ENCODE measurements at places on chromosomes 3 and 15.

GRCh38 chr3:172033396-172033795 is 6.0 kb upstream of the FNDC3B start:
- DNase-seq = no peak

GRCh38 chr3:183085634-183086390 is 13.5 kb downstream of the MCCC1 start:
- peak; percentile 31 for DNase-seq

DNA sequence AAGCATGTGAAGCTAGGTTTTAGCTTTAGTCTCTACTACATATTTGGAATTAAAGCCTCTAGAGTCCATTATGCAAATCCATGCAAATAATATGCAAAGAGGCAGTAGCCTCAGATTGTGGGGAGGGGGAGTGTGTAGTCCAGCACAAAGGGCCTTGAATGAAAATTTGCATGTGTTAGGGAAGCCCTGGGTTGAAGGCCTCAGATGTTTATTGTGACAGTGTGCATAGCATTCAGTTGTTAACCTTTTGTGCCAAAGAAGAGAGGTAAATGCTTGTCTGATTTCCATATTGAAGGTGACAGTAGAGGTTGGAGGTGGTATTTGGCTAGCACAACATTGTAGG is 24.5 kb upstream of the BFSP2 start:
- no peak for DNase-seq

DNA sequence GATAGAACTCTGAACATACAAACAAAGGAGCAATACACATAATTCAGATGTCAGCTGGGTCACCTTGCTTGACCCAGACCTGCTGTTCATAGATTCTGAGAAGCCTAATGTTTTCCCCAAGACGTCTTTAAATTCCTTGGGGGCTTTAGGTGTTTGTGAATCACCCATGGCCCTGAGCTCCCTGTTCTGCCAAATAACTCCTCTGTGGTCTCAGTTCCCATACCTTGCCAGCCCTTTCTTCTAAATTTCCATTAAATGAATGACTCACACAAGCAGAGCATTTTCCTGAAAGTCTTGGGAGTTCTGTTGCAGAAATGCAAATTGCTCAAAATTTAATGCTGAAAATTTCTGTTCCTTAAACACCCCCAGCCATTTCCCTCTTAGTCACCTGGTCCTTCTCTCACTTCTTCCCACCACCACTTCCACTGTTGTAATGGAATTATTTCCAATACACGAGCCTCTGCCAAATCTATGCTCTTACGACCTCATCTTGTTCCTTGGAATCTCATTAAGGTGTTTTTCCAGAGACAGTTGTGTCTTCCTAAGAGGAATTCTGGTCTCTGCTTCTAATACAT is 33.4 kb upstream of the PSMD6 start:
- no peak for DNase-seq

GRCh38 chr3:48619541-48620524 is 1.7 kb downstream of the TMEM89 start:
- no peak for DNase-seq

DNA sequence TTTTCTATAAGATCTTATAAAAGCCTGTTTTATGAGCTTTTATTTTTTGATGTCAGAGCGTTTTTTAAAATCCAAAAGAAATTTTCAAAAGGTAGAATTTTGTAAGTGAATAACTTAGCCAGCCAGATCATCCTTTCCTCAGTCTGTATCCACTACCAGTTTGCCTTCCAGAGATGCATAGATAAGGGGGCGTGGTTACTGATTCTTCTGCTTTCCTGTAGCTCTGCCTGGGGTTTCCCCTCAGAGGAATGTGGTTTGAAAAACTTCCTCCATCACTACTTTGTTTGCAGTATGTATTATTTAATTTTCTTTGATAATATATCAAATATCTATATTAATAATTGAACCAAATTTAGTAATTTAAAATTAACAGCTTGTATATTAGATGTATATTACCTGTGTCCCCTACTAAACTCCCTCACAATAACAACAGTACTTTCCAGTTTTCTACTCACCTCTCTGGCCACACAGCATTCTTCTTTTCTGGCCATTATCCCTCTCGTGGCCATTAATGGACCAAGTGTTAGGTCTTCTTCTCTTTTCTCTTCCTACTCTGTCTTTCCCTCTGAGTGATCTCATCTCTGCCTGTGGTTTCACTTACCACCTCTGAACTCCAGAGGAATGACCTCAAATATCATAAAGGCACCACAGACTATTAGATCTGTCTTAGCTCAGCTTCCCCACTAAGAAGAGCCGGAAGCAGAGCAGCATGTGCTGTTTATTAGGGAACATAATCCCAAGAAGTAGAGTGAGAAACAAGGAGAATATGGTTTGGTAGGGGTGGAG is 239.7 kb downstream of the UBE2E2 start:
- DNase-seq = no peak

- DNase-seq = no peak
These were observed 50.9 kb downstream of the DPH6 start for GRCh38 chr15:35495080-35495479.

DNA sequence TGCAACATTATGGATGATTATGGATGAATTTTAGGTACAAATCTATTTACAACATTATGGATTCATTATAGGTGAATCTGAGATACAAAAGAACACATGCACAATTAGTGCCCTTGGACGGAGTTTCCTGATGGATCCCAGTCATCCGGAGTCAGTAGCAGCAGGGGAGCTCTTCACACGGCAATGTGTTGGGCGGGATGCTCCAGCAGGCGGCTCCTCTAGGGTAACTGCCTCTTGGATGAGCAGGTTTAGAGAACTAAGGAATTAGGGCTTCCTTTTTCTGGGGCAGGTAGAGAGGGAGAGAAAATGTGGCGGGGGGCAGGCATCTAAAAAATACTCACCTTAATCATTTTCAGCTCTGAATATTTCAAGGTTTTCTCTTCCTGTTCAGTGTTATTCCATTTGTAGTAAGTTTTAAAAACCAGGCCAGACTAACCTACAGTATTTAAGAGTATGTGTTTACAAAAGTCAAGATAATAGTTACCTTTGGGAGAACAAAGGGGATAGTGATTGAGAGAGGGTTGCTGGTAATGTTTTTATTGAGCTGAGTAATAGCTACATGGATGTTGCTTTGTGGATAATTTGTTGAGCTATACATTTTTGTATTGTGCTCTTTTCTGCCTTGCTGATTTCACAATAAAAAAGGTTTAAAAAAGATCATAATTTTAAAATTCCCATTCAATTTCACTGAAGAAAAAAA is 27.4 kb upstream of the GOLM2 start:
- no peak for DNase-seq

DNA sequence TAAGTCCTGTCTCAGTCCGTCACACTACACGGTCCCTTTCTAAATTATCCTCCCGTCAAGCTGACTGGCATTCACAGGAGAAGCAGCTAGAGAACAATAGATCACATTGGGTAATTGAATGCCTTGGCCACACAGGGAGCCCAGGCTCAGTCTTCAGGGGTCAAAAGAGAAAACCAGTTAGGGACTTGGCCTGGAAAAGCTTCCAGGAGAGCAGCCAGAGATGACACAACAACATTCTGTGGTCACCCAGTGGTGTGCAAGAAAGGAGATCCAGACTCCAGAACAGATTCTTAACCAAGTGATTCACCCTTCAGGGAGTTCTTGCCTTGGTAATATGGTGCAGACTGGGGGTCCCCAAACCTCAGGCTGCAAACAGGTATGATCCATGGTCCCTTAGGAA is 15.9 kb downstream of the ARHGAP31 start:
- no peak for DNase-seq

DNA sequence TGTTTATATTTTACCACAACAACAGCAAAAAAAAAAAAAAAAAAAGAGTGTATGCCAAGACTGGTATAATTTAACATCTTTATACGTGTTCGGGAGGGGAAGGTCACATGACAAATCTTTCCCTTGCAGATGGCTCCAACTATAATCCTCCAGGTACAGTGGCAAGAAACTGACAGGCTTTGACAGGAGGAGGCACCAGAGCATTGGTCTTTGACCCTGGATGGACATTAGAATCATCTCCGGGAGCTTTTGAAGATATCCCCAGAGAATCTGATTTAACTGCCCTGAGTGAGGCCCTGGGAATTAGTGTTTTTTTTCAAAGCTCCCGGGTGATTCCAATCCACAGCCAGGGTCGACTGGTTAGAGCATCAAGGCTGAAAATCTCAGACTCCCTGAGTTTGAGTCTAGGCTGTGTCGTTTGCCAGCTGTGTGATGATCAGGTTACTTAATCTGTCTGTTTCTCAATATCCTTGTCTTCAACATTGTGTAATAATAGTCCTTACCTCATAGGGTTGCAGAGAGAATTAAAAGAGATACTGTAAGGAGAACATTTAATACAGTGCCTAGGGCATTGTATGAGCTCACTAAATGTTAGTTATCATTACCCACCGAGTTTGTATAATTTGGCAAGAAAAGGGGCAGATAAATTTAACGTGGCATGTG is 8.9 kb upstream of the SEMA5B start:
- DNase-seq = peak; percentile 76

GRCh38 chr15:47384341-47384740 is 333.0 kb upstream of the SEMA6D start:
- peak; percentile 86 for DNase-seq

- peak; percentile 37 for DNase-seq
These were observed 214.5 kb downstream of the ZIC4 start for GRCh38 chr3:147191795-147192385.

- DNase-seq = no peak
These were observed 27.6 kb downstream of the GPR176 start for GRCh38 chr15:39892418-39892817.

- no peak for DNase-seq
These were observed 8.0 kb upstream of the SLC22A13 start for GRCh38 chr3:38257583-38257982.

DNA sequence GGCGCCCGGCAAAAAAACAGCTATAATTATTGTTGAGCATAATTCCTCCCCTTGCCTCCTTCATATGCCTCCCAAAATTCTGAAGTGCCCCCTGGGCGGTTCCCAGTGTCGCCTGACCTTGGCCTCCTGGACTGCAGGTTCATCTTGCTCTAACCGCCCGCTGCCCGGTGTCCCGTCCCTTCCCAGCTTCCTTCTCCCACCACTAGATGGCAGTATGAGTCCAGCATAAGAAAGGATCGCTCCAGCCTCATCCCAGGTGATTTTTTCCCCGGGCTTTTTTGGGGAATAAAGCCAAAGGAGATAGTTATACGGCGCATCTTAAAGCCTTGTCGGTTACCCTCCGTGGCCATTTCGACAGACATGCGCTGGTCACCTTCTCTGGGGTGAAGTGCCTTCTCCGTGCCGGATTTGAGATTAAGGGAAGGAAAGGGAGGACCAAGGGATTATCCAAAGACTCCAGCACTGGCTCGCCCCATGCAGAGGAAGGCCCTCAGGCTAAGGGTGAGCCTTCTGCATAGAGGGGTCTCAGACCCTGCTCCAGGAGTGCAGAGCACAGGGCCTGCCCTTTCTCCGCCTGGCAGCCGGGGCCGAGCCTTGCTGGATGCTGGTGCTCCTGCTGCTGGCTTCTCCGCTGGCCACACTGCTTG is 45.8 kb upstream of the TRA2B start:
- peak; percentile 67 for DNase-seq

- DNase-seq = no peak
These were observed 636.4 kb upstream of the DPPA4 start for GRCh38 chr3:109973733-109974132.

GRCh38 chr3:53846134-53846850 is at the start of the genes CHDH and IL17RB:
CHDH (minus strand) TSS chr3:53846419; CDS start chr3:53824008, 22,411 bp downstream.
IL17RB (plus strand) TSS chr3:53846568; CDS start chr3:53846589, 21 bp downstream.
- peak; percentile 63 for DNase-seq

GRCh38 chr3:14246414-14246813 is 67.8 kb downstream of the LSM3 start:
- no peak for DNase-seq

DNA sequence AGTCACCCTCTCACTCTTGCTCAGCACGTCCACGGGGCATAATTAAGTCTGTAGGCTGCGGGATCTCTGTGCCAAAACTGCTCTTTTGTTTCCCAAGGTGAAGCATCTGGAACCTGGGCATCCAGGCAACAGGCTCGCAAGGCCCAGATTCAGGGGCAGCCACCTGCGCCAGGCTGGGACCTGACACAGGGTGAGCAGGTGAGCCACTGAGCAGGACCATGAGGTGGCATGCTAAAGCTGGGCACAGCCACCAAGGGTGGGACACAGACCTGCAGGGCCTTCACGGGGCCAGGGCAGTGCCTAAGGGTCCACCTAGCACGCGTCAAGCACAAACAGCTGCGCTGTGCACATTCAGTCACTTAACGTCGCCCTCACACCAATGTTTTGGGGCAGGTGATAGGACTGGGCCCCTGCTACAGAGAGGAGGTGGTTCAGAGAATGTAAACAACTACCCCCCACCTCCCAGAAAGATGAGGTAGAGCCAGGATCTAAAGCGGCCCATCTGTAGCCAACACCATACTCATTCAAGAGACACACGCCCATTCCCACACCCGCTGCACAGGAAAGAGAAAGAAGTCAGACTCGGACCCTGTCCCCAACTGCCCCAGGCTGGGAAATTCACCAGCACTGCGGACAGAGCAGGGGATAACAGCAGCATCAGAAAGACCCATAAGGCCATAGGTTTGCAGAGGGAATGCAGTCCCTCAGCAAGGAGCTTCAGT is 16.3 kb downstream of the XXYLT1 start:
- no peak for DNase-seq

GRCh38 chr15:30997270-30997669 is 5.8 kb upstream of the MTMR10 start:
- no peak for DNase-seq

GRCh38 chr3:18087988-18088387 is 337.2 kb downstream of the SATB1 start:
- DNase-seq = no peak

DNA sequence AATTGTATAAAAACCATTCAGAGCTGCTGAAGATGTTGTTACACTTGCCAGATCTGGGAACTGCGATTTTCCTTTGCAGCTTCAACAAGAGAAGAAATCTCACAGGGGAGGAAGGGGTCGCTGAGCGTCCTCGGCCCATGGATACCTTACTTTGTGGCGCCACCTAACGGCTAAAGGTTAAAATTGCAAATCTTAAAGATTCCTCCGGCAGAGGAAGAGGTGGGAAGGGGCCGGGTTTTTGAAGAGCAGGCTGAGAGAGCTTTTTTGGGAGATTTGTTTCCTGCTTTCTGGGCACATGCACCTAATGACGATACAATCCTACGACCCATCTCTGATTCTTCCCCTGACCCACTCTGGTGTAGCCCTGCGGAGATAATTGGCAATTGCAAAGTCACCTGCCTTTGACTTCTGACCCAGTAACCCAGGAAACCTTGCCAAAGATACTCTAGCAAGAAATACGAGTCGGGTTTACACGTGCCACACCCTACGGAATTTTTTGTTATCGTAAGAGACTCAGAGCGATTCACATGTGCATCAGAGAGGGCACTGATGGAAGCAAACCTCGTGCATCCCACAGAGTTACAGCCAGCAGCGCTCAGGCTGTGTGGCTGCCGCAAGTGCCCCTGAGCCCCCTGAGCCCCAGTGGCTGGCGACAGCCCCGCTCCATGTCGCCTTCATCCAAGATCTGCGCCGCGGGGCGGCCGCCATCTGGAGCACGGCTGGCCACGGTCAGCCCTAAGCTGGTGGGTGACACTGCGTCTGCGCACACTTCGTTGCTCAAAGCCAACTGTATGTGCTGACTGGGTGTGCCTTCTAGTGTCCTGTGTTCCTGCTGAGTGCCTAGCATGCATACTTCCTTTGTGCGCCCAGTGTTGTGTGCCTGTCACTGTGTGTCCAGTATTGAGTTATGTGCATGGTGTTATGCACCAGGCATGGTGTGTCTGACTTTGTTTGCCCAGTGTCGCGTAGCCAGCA is 55.2 kb upstream of the CHRNA7 start:
- DNase-seq = peak; percentile 91
